Esophagus squamous epithelium (tissue), 5 donors: ENCODE measurements at places on chromosomes 2 and 18.

DNA sequence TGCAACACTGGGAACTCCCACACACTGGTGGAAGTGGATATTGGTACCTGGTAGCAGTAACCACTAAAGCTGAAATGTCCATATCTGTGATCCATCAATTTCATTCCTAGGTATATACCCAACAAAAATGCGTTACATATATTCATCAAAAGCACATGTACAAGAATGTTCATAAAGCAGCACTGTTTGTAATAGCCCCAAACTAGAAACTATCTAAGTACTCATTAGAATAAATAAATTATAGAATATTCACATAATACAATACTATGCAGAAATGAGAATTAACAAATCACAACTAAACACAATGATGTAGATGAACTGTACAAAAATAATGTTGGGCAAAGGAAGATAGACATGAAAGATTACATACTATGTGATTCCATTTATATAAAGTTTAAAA is 11.1 kb upstream of the TLK1 start:
- no peak for DNase-seq

DNA sequence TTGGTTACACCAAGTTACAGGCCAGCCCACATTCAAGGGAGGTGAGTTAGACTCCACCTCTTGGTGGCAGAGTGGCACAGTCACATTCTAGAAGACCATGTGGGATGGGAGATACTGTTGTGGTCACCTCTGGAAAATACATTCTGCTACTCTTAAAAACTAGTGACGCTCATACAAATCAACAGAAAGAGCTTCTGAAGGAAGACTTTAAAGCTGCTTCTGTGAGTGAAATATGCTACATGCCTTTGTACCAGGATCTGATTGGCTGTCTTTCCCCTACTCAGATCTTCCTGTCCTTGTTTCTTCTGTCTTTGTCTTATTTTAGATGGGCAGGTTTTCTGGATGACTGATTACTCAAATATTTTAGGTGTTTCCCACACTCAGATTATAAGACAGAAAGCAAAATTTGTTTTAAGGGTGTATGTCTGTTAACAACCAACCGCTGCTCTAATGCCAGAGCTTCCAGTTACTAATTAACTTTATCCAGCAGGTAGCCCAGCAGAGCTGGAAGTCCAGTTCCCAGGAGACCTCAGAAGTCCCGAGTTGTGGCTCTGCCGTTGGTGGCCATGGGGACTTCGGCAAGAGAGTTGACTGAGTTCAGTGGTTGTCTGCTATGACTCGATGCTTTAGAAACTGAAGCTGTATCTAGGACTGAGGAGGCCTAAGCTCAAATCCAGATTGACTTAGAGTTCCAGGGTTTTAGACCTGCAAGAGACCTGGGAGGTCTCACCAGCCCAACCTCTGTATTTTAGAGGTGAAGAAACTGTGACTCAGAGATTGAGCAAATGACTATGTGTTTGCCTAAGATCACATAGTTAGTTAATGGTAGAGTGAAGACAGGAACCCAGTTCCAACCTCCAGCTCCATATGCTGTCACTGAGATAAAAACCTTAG is 7.4 kb downstream of the IL1R2 start:
- no peak for DNase-seq

DNA sequence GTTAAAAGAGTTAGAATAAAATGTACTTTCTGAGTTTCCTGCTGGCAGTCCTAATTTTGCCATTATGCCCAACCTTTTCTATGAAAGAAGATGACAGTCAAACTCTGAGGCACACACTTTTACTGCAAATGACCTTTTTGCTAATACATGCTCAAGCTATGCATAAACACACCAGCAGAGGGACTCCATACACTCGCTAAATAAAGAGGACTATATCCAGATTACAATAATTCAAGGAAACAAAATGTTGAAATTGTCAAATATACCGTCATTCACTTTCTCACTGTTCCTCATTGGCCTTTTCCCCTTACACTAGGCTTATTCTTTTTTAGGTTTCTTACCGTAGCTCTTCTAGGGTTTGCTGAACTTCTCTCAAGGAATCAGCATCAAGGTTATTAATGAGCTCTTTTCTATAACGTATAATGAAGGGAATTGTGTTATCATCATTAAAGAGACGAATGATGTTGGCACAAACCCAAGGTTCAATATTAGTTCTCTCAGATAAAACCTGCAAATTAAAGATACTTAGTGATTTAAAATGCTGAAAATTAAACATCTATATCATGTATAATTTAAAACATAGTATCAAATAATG is 25.7 kb downstream of the SRBD1 start:
- DNase-seq: no peak

DNA sequence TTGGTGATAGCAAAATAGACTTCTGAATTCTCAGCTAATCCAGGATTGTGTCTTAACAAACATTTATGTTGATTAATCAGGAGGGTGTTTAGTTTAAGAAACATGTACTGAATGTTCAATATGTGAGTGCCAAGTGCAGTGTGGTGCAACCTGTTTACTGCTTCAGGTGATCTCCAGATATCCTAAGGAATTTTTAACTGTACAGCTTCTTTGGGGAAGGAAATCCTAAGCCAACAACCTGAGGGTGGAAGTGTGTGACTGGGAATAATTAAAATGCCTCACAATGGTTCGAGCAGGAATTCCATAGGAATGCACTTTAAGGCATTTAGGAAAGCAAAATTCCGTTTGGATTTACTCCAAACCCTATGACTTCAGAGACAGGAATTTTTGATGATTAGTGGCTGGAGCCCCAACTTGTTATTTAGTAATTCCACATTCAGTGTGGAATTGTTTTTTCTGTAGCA is 16.4 kb downstream of the CRIM1 start:
- DNase-seq: no peak

DNA sequence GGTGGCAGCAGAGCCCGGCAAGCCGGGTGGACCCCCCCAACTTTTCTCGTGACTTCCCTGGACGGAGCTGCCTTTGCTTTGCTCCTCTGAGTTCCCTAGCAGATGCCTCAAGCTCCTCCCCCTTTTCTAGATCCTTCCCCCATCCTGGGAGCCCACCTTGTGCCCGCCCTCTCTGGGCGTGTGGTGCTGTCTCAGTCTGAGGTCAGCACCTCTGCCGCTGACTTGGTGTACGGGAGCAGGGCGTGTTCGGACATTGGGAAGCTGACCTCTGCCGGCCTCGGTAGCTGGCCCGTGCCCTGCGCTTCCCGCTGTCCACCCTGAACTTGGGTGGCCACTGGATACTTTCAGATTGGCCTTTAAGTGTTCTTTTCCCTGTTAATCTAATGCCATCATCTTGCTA is 19.6 kb upstream of the ESPNL start:
- DNase-seq: no peak

- DNase-seq: no peak
These were observed 271.0 kb downstream of the TGIF1 start for GRCh38 chr18:3720818-3721545.

DNA sequence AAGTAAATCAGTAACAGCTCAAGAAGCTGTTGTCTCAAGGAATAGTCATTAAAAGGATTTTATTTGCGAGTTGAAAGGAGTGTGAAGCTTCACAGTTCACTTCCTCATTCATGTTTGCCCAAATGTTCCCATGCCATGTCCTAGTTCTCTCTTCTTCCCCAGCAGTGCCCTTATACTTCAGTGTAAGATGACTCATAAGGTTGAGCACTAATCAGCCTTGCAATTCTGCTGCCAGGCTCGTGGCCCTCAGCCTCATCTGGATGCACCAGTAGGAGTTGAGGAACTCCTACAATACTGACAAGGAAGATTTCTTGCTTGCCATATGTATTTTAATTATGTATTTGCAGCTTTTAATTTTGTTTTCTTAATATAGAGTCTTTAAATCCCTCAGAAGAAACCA is 1980.4 kb downstream of the SUCLG1 start:
- DNase-seq: no peak

DNA sequence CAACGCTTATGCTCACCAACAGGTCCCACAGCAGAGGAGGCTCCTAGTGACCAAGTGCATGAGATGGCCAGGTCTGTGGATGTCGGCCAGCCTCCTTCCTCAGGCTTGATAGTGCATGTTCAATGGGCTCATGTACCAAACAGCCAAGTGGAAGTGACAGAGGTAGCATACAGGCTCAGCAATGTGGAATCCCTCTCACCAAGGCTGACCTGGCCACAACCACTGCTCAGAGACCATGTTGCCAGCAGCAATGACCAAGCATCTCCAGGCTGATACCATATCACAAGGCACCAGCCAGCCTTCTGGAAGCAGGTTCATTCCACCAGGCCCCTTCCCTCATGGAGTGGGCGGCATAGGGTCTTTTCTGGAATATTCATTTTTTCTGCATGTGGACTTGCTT is 61.5 kb downstream of the REEP1 start:
- no peak for DNase-seq

- no peak for DNase-seq
These were observed 24.2 kb downstream of the OTOF start for GRCh38 chr2:26453421-26454329.

- DNase-seq: no peak
These were observed 12.5 kb upstream of the POLR1B start for GRCh38 chr2:112529757-112530156.

GRCh38 chr2:230358305-230358704 is 31.3 kb downstream of the SP140L start:
- DNase-seq: no peak

DNA sequence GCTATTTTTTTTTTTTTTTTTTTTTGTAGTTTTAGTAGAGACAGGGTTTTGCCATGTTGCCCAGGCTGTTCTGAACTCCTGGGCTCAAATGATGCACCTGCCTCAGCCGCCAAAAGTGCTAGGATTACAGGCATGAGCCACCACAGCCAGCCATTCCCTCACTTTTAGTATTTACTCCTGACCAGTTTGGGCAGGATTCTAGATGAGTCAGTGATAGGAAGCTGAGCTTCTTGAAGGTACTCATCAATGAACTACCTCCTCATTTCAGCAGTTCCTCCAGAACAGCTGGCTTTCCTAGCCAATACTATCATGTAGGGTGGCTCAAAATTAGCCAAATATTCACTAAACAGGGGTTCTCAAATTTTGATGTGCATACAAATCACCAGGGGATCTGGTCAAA is 57.2 kb downstream of the CYBRD1 start:
- DNase-seq: no peak

GRCh38 chr2:28547906-28548600 is 52.2 kb downstream of the PLB1 start:
- DNase-seq: no peak

- DNase-seq: no peak
These were observed 120.9 kb downstream of the CNTNAP5 start for GRCh38 chr2:124145982-124146381.

DNA sequence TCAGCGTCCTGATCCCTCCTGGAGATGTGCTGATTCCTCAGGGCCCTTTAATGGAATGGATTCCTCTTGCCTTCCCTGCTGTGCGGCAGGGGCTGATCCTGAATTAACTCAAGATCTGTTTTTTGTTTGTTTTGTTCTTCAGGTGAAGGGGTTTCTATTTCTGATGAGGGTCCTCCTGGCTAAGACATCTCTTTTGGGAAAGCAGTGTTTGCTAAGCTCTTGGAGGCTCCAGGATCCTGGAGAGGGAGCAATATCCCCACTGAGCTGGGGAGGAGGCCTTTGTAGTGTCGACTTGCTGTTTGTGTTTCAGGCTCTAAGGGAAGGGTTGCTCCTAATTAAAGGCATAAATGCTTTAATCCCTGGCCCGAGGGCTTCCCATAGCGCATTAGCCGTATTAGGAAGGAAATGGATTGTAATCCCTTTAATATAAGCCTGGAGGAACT is 65.3 kb upstream of the FOXI3 start:
- no peak for DNase-seq

DNA sequence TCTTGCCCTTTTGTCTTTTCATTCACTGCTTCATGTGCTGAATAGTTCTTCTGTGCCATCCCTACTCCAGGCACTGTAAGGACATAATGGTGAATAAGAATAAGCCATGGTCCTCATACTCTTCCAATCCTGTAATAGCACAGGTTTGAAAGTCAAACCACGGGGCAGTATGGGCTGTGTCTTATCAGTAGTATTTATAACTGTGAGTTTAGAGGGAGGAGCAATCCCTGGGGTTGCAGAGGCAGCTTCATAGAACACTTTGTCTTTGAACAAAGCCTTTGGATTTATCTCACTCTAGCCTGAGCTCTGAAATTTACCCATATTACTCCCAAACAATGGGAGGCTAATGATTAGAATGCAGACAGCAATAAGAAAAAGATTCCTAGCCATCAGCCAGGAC is 30.2 kb upstream of the ALK start:
- no peak for DNase-seq

DNA sequence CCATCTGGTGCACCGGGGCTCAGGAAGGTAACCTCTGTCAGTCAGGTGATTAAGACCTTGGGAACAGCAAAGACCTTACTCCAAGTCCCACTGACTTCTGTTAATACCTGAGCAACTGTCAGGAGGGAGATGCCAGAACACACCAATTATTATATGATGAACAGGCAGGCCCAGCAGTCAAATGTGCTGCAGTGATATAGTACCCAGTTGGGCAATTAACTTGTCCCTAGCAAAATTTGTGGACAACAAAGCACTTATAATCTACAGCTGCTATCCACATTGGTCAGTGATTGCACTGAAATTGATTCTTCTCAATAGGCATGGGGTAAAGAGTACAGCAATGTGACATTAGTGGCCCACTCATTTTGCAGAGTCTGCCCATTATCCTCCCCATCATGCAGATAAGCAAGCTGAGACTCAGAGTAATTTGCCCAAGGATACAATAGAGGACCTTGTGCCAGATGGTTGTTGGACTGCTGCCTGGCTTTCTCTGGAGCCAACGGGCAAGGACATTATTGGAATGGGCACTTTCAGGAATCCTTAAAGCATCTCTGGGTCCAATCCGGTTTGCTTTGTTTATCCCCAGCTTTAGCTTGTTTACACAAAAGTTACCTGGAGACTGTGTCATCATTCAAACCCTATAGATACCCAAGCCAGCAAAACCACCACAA is 147.6 kb downstream of the CCBE1 start:
- DNase-seq: no peak

DNA sequence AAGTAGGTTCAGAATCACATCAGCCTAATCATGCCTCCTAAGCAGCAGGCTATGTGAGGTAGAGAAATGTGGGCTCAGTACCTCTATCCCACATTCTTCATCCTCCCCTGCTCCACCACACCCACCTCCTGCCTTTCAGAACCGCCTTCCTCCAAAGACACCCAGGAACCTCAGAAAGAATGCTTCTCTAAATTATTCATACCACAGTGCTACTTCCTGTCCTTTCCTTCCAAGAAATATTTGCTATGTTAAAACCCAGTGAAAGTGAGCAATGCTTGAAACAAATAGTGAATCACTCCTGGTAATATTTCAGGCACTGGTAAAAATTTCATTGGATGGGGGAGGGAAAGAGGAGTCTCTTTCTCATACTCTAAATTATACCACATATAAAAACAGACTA is 24.0 kb upstream of the CREB1 start:
- DNase-seq: no peak

GRCh38 chr18:58225101-58225500 is 181.1 kb downstream of the NEDD4L start:
- DNase-seq: no peak

- no peak for DNase-seq
These were observed 64.5 kb upstream of the ADAM23 start for GRCh38 chr2:206378835-206379234.
